ENCODE measurements at places on chromosomes 5 and 9. TPM values are rescaled to one million over a fixed set of nuclear protein-coding genes. Genes with fewer than 3 reads are reported as not detected.

The CCL28 gene
- total RNA-seq = 15.6 TPM

DNA sequence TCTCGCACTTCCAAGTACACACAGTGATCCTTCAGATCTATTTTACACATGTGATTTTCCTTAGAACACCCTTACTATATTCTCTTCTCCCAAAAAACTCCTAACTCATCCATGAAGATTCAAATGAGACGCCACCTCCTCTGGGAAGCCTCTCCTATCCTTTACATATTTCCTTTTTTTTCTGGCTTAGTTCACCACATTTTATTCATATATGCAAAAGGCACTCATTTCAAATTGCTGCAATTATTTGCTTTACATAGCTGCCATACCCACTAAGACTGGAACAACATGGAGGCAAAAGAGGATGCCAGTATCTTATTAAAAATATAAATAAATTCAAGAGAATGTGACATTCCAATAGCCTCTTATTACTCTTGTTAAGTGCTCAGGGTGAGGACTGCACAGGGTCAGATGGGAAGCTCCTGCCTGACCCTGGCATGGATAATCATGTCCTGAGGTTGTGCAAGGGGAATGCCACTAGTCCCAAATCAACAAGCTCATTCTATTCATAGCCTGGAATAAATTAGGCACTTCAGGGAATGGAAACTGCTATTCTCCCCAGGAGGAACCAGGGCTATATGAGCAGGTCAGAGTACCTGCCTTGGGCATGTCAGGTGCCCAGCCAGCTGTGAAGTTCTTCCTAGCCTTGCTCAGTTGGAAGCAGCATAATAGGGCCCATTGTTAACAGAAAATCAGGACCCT, 262.9 kb downstream of the FBXL17 start:
- no peak overlapping the region for H3K27ac ChIP-seq
- no peak for DNase-seq
- H3K4me3 ChIP-seq = no peak overlapping the region
- H3K27me3 ChIP-seq = no peaks in the 10 kb centered on the region

The RNF44 gene
- total RNA-seq = 6.2 TPM

GRCh38 chr5:150021491-150022157, 21.1 kb downstream of the HMGXB3 start:
- H3K27me3 ChIP-seq = no peaks in the 10 kb centered on the region
- H3K4me1 ChIP-seq = peaks cover 55% of the 10 kb centered on the region
- H3K27ac ChIP-seq = peak overlapping the region; percentile 77
- DNase-seq = no peak
- peaks cover 77% of the 10 kb centered on the region for H3K36me3 ChIP-seq

DNA sequence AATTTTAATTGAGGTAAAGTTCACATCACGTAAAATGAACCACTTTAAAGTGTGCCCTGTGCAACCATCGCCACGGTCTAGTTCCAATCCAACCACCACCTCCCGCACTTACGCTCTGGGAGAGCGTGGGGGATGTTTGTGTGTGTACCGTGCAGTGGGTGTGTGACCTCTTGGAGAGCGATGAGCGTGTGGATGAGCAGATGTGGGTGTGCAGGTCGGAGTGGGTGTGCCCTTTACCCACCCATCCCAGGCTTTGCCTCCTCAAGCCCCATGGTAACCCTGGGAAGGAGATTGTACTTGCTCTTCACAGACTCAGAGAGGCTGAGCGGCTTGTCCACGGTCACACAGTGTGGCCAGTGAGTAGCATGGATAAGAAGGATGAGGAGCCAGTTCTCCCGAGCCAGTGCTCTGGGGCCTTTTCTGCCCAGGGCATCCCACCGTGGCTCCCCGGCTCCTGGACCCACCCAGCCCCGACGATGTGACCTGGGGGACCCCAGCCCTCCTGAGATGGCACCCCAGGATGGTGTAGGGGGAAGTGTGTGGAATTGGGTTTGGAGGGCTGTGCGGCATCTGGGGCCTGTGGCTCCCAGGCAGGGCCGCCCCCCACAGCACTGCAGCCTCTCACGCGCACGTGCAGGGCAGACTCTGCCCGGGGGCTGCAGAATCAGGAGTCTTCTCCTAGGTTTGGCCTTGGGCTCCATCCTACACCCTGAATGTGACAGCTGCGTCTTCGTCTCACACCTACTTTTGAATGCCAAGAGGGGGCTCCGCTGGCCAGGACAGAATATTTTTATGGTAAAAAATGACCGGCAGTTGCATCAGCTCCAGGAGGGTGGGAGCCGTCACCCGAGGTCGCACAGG, 13.6 kb downstream of the LHX3 start:
- no peak for DNase-seq
- H3K27me3 ChIP-seq = peaks cover 64% of the 10 kb centered on the region
- H3K4me3 ChIP-seq = no peak overlapping the region
- no peak overlapping the region for H3K27ac ChIP-seq
- H3K4me1 ChIP-seq = no peaks in the 10 kb centered on the region

DNA sequence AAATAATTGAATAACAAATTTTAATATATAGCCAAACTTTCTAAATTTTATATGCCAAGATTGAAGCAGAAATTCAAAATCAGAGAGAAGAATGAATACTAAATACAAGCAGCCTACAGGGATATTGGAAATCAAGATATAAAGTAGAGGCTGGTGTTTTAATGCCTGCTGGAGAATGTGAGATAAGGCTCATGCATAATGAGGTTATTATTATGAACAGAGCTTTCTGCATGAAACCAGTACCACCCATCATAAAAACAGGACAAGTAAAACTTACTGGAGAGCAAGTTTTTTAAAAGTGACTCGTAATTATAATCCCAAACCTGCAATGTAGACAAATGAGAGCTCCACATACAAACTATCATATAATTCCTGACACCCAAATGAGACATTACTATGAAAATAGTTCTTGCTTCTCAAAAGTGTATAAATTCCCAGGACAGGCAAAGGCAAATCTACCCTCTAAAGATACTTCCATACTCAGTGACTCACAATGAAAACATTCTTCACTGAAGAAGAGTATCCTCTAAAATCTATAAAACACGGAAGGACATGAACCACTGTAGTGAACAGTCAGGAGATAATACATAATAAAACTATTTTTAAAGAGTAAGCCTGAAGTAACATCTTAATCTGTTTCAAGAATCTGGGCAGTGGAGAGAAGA, 532.0 kb upstream of the GRAMD2B start:
- no peaks in the 10 kb centered on the region for H3K36me3 ChIP-seq
- H3K4me1 ChIP-seq = peaks cover 6% of the 10 kb centered on the region
- no peak overlapping the region for H3K27ac ChIP-seq
- peak; percentile 76 for DNase-seq
- H3K4me3 ChIP-seq = no peak overlapping the region

- no peak overlapping the region for H3K4me3 ChIP-seq
- H3K4me1 ChIP-seq = no peaks in the 10 kb centered on the region
- no peaks in the 10 kb centered on the region for H3K36me3 ChIP-seq
- no peak overlapping the region for H3K27ac ChIP-seq
- H3K27me3 ChIP-seq = no peaks in the 10 kb centered on the region
Observed at GRCh38 chr5:159536646-159537045, 206.4 kb upstream of the IL12B start.

Measured in osteoblast (primary cell).